ENCODE measurements at places on chromosomes 1 and 21.

- DNase-seq = peak; percentile 46
Observed at GRCh38 chr1:9289711-9290485, 2.8 kb upstream of the SPSB1 start.

- no peak for DNase-seq
Observed at GRCh38 chr1:156359973-156360372, 9.0 kb upstream of the RHBG start.

DNA sequence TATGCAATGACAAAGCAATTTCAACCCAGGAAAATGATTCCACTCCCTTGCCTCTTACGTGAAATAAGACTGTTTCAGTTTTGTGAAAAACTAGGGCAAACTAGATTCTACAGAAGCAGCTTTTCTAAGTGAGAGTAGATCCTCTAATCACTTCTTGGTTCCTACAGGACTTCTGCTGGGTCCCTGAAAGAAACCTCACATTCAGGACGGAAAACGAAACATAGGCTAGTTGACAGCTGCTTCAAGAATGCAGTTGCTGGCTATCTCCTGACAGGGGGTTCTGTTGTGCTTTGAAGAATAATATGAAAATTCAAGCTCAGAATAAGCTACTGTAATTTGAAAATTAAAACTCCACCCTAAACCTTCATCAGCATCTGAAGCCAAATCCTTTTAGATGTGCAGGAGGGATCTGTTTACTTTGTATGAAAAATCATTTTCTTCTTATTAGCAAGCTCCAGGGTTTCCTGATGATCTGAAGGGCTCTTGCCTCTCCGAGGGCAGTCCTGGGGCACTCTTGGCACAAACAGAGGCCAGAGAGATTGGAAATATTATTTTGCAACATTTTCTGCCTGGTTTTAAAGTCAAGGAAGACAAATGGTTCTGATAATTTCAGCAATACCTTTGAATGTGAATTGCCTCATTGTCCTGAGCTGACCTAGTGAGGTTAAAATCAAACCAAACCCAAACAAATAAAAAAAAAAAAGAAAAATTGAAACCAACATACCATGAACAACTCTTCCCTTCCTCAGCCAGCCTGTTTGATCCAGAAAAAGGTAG, 55.0 kb downstream of the NTMT2 start:
- no peak for DNase-seq

GRCh38 chr1:239361403-239361802, 25.0 kb upstream of the CHRM3 start:
- no peak for DNase-seq

GRCh38 chr1:109717729-109718128, 5.7 kb downstream of the GSTM5 start:
- no peak for DNase-seq

GRCh38 chr1:103583887-103584286, 12.5 kb downstream of the AMY2B start:
- no peak for DNase-seq

GRCh38 chr1:19656780-19657466, 7.8 kb upstream of the HTR6 start:
- DNase-seq = no peak
